ENCODE measurements at places on chromosomes 5 and 9.

DNA sequence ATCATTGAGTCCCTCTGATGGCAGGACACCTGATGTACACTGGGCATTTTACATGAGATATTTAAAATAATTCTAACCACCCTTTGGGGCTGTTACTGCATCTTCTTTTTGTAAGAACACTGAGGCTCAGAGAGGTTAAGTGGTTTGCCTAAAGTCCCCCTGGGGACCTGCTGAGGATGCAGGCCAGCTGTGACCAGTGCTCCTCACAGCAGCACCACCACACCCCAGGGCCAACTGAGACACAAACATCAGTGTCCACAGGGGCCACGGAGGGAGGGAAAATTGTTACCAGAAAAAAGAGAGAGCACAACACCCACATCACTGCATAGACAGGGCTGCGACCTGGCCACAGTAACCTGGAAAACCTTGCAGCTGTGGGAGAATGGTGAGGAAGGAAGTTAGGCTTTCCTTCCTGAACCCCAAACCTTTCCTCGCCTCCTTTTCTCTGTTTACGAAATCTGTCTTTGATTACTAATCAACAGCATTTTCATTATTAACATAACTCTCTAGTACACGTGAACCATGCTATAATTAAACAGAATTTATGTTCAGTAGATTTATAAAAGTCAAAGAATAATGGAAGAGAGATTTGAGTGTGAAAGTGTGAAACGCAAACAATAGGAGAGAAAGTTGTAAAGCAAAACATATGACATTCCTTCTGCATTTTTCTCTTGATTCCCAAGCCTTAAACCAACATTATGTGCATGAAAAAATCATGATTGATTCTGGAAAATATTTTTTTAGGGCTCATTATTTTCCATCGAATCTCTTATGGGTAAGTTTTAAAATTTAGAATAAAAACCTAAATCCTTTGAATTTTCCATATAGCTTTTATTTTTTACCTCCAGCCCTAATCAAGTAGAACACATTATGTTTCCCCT is 228.1 kb upstream of the DAPK1 start:
- DNase-seq = no peak

- DNase-seq = no peak
Observed at GRCh38 chr5:34657988-34658387, 1.9 kb downstream of the RAI14 start.

GRCh38 chr5:67187006-67187715 is 9.4 kb downstream of the CD180 start:
- DNase-seq = no peak

DNA sequence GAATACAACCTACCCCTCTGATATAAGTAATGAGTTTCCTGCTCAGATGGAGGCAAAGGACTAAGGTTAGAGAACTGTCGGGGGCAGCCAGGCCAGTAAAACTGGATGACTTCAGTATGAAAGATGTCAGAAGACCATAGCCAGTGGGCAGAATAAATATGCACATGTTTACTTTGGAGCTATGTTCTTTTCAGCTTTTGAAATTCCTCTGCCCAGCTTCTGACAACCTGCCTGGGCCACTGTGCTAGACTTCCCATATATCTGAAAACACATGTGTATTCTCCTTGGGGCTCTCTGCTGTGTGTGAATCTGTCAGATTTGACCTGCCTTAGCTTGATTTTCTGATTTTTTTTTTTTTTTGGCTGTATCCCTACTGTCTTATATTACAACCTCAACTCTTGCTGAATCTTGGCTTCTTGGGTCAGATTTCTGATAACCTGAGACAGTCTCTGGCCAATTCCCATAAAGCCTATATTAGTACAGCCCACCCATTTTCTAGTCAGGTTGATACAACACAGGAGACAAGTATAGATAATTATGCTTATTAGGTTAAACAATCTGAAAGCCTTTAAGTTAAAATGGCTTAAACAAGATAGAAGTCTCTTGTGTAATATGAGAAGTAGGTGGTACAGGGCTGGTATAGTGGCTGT is 76.6 kb upstream of the PRLR start:
- DNase-seq = no peak

DNA sequence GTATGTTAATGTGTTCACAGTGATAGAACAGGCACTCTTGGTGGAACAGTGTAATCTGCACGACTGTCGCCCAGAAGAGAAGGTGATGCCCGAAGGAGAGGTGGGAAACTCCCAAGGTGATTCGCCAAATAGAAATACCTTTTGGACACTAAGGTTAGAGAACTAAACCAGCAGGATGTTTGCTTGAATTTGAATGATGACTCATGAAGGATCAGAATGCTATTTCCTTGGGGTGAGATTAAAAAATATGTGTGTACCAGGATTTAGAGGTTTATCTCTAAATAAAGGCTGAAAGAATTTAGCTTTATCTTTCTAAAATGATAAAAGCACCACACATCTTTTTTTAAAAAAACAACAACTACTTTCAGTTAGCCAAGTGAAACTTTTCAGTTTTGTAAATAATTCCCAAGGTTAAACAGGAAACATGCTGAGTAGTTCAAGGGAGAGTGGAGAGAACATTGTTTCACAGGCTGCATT is 297.4 kb upstream of the TAS2R1 start:
- no peak for DNase-seq

GRCh38 chr9:16787724-16788123 is 82.7 kb downstream of the BNC2 start:
- no peak for DNase-seq

DNA sequence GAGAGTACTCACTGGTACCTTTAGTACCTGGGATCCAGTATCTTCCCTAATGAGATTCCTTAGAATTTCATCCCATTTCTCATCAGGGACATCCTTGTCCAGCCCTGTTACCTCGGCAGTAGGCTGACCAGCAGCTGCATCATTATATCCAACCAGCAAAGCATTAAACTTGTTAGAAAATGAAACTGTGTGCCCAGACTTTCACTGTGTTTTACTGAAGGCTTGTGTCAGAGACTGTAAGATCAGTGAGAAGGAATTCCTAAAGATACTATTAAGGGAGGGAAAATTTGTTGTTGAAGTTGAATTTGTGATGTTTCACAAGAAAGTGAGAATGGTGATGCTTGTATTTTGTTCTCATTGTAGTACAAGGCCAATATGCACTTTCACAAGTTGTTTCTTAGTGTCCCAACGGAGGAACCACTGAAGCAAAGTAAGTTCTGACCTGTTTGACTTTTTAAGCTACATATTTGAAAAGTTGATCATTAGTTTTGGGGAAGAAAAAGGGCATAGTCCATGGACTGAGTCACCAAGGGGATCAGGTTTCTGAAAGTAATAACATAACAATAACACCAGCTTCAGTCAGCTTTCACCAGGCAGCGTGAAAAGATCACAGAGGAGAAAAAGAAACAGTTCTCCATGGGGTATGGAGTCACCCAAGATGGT is 48.8 kb downstream of the GRAMD2B start:
- no peak for DNase-seq

GRCh38 chr5:134100283-134101091 is 14.0 kb upstream of the TCF7 start:
- DNase-seq = peak; percentile 86

DNA sequence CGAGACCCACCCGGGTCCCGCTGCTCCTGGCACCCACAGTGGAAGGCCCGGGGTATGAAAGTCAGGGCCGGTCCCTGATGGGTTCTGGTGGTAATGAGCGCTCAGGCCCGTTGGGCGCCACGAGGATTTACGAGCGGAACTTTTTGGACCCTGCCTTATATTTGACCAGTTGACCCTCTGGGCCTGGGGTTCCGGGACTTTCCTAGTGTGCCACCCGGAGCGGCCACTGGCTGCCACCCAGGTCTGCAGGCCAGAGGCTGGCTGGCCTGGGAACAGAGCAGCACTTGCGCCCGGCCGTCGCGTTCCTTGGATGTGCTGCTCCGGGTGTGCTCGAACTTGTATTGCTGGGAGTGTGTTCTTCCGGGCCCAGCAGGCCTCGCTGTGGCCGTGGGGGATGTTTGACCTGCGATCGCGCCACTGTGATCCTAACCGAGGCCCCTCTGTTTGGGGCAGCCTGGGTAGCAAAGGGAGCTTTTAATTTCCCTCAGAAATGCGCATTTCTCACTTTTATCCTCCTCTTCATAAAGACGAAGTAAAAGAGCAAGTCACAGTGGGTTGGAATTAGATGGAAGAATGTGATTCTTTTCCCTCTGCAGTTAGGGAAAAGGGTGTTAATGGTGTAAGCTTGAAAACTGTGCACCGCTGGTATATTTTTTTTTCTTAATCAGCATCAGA is 1.2 kb downstream of the F2RL1 start:
- DNase-seq = no peak

DNA sequence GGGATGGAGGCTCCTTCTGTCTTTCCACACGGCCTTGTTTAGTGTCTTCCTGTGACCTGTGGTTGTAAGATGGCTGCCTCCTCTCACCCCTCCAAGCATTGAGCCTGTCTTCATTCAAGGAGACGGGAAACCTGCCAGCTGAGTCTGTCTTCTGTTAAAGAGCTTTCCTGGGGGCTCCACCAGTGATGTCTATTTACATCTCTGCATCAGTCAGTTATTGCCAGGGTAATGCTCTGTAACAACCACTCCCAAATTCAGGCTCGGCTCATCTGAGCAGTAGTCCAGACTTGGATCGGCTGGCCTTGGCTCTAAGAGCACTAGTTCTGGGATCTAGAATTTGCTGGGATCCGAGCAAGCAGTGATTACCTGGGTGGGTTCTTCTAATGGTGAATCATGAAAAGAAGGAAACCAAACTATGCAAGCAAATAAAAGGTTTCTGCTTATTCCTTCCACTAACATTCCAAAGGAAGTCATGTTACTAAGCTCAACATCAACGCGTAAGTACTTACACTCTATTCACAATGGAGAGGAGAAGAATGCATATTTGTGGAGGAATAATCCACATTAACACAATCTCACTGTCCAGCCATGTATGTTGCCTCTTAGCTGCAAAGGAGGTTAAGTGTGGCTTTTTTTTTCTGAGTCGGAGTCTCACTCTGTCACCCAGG is 61.7 kb downstream of the GALNT12 start:
- DNase-seq = no peak

DNA sequence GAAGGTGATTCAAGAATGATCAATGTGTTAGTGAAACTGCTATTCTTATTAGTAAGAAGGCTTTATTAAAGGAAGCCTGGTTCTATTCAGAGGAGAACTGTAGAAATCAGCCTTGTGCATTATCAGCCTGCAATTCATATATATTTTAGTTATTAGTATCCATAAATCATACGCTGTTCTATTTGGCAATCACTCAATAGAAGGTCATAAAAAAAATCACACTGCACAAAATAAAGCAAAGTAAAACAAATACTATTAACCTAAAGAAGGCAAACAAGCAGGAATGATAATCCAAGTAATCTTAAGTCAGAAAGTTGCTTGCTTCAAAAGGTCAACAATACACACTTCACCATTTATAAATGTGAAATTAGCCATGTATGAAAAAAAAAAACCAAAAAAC is 138.1 kb downstream of the PDE4D start:
- DNase-seq = no peak

DNA sequence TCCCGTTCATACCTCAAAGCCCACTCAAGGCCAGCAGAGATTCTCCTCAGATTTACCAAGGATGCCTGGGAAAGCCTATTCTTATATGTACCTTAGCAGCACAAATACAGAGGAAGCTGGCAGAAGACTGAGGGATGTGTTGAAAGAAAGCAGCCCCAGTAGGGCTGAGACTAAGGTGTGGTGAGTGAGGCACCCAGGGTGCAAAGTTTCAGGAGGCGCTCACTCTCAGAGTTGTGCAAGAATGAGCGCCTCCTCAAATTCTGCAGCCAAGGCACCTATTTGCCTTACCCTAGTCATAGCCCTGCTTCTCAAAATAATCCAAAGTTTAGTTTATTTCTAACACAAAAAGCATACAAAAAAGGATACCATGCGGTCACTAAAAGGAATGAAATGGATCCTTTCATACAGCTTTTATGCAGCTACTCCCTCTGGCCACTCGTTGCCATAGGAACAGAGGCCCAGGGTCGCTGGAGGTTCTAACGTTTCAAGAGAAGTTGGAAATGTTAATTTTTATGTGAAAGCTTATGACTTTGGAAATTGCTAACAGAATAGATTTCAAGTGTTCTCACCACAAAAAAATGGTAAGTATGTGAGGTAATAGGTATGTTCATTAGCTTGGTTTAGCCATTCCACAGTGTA is 79.7 kb upstream of the SMIM23 start:
- DNase-seq = no peak

- no peak for DNase-seq
Observed at GRCh38 chr5:168844016-168844921, 265.1 kb upstream of the PANK3 start.

DNA sequence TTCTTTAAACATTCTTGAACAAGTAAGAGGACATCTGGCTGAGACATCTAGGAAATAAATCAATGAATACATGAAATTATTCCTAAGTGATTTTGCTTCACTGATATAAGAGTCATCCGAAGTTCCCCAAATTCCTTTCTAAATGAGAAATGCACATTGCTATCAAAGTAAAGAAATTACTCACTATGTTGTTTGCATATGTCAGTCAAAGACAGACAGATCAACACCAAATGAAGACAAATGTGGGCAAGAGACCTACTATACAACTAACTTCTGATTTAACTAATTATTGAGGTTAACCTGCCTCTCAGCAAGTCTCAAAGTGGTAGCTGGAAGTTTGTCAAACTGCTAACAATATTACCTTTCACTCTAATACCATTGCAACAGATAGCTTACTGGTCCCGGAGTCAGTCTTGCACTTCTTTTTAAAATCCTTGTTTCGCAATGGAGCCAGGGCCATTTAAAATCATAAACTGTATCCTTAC is 13.2 kb downstream of the TUT7 start:
- DNase-seq = no peak

GRCh38 chr9:129559506-129559881 is 61.4 kb downstream of the C9orf50 start:
- DNase-seq = no peak

DNA sequence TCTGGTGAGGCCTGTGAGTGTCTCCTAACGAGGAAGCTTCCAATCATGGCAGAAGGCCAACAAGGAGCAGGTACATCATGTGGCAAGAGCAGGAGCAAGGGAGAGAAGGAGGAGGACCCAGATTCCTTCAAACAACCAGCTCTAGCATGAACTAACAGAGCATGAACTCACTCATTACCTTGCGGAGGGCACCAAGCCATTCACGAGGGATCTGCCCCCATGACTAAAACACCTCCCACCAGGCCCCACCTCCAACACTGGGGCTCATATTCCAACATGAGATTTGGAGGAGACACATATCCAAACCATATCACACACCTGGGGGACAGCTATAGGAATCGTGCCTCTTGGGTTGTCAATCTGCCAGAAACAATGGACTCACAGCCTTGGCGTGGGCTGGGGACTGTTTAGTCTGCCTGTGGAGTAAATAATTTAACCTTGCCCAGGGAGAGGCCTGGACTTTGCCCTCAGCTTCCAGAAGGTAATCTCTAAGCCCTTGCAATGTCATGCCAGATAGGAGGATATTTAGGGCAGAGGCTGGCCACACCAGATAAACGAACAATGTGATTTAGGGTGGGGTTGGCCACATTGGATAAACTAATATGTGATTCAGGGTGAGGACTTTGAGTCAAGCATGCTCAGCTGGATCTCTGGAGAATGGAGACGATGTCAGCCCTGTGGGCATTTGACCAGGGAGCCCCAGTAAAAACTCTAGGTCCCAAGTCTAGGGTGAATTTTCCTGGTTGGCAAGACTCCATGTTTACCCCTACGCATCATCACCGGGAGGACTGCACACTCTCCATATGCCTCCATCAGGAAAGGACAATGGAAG is 13.6 kb upstream of the VDAC1 start:
- no peak for DNase-seq

Measured in activated T-cell treated with anti-CD3 and anti-CD28 coated beads, Interleukin-2, amount 50 U/mL, for 72 hours (primary cell).